ENCODE measurements at places on chromosomes 1 and 21.

- DNase-seq, result no peak
These were observed at the start of gene ARHGEF10L for GRCh38 chr1:17539477-17540254. ARHGEF10L (plus strand) TSS chr1:17539698; CDS start chr1:17580596, 40,898 bp downstream.

GRCh38 chr1:85495556-85495955 is 30.6 kb upstream of the DDAH1 start:
- DNase-seq, result no peak

GRCh38 chr1:216723274-216723780 is at the start of gene ESRRG:
ESRRG (minus strand) TSS chr1:216723429; CDS start chr1:216723299, 130 bp downstream.
- no peak for DNase-seq

DNA sequence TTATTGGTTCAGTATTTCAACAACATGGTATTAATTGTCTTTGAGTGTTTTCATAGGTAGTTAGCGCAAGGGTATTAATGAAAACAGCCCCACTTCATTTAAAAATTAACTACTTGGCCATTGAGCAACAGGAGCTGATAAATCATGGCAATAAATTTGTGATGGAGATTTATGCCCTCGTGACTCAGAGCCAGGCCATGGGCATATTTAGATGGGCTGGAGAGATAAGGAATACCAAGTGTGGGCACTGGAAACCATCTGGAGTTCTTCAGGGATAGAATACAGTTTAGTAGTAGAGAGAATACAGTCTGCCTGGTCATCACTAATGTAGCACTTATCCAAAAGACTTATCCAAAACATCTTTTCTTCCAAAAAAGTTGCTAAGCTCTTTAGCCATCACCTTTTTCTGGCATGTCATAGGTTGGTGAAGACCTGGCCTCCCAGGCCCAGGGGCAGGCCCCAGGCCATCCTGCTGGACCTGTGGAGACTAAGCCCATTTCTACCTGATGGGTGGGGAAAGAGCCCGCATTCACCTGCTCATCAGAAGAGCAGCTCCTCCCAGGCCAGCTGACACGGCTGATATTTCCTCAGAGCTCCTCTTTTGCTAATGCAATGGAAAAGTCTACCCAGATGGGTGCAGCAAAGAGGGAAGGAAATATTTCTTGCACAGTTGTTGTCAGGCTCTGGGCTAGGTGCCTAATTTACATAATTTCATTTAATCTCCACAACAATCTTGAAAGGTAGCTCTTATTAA is 238.0 kb downstream of the TM2D1 start:
- no peak for DNase-seq
